ENCODE measurements at places on chromosomes 2 and 18. TPM values are rescaled to one million over a fixed set of nuclear protein-coding genes. Genes with fewer than 3 reads are reported as not detected.

The CXXC1 gene
- total RNA-seq: 37.1 TPM

- DNase-seq: no peak
These were observed 2.8 kb downstream of the ZFP36L2 start for GRCh38 chr2:43223521-43224001.

DNA sequence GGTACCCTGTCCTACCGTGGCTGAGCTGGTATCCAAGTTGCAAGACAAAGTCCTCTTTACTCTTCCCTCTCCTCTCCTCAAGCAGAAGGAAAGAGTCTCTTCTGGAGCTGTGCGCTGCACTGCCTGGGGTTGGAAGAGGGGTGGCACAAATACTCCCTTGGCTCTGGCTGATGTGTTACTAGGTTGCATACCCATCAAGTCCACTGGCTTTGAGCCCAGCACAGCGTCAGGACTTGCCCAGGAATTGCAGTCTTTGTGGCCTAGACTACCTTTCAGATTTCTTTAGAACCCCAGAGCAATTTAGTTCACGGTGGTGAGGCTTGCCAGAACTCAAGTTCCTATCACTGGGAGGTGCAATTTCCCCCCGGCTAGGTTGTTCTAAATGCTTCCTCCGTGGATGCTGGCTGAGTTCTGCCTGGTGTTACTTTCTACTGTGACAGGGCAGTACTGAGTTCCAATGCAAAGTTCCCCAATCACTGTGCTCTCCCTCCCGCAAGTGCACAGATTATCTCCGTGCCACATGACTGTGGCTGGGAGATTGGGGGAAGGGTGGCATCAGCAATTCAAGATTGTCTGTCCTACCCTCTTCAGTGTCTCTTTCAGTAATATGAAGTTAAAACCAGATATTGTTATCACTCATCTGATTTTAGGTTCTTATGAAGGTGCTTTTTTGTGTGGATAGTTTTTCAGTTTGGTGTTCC is 13.4 kb downstream of the MYO3B start:
- DNase-seq: no peak

GRCh38 chr2:239523954-239524330 is 123.1 kb upstream of the HDAC4 start:
- DNase-seq: peak; percentile 13

DNA sequence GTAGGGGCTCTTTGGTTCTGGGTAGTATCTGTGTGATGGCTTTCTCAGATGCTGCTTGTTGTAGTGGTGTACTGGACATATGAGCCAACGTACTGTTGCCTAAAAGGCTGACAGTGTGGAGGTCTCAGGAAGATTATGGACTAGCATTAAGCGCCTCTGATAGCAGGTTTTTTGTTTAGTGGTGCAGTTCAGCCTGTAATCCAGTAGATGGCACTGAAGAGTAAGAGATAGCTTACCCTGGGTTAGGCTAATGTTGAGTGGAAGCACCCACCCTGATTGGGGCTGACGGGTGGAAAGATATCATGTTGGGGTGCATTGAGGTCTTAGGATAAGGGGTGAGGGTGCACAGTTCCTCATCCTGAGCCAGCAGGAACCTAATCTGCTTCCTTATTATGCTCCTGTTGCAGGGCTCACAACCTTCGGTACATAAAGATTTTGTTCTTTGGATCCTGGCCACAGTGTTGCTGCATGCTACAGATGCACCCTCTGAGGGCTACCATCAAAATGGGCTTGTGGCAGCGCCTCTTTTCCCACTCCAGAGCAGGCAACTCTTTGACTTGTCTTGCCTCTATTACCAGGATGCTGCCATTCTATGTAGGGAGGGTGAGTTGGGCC is 79.6 kb downstream of the MSTN start:
- no peak for DNase-seq

- DNase-seq: no peak
These were observed 278.8 kb upstream of the SESTD1 start for GRCh38 chr2:179543361-179543901.

- DNase-seq: no peak
These were observed 107.6 kb upstream of the FZD7 start for GRCh38 chr2:201926067-201926466.

The CYTIP gene
- 4.9 TPM for total RNA-seq

- no peak for DNase-seq
These were observed 327.6 kb downstream of the ZNF516 start for GRCh38 chr18:76167410-76167809.

GRCh38 chr2:36380624-36381481 is 25.3 kb downstream of the CRIM1 start:
- DNase-seq: peak; percentile 36

The LONRF2 gene
- 12.8 TPM for total RNA-seq

DNA sequence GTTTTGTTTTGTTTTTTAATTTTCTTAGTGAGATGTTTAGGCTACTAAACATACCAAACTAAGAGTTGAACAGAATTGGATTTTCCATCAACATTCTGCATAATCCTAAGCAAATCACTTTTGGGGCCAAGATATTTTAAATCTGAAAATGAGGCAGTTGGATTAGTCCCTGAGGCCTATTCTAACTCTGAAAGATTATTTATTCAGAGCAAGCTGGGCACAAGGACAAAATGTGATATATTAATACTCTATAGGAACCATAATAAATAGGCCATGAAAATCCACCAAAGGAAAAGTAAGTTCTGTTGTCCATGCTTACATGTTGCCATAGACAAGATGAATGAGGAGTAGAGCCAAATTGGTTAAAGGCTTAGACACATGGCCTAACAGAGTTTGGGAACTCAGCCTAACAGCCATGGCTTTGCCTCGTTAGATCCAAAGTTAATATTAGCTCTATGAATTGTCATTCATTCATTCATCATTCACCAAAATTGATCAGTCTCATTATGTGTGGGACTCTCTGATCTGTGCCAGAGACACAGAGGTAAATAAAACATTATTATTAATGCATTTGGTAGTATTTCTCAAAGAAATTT is 183.5 kb downstream of the SCG2 start:
- no peak for DNase-seq

The CNRIP1 gene
- total RNA-seq: 16.8 TPM

DNA sequence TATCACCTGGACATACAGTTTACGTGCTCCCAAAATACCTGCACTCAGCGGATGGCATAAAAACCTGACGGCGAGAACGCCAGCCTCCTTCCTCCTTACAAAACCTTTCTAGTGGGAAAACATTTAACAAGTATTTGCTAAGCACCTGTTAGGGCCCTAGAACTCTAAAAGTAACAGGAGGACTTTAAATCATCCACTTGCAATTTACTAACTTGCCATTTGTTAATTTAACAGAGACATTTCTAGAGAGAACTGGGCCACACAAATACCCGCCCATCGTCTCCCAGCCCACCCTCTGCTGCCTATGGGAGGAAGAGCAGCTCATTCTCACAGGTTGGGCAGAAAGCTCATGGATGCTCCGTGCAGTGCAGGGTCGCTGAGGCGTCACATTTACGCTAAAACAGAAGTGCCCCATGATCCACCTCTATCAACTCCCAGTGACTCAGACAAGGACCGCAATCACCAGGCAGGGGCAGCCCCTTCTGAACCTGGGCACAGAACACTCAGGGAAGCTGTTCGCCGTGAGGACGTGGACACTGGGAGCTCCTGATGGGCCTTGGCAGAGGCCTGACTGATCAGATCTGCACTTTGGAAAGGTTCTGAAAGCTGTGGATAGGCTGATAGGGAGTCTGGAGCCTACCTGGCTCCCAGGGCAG is 106.9 kb downstream of the HDAC4 start:
- DNase-seq: peak; percentile 19
